NCI-H524 (cell line): ENCODE measurements at places on chromosomes 7 and 10.
A peak's percentile ranks its signal among the peaks of the same experiment; 100 is the strongest.

GRCh38 chr7:81469869-81470723 is 299.8 kb downstream of the HGF start:
- peak; percentile 67 for DNase-seq

DNA sequence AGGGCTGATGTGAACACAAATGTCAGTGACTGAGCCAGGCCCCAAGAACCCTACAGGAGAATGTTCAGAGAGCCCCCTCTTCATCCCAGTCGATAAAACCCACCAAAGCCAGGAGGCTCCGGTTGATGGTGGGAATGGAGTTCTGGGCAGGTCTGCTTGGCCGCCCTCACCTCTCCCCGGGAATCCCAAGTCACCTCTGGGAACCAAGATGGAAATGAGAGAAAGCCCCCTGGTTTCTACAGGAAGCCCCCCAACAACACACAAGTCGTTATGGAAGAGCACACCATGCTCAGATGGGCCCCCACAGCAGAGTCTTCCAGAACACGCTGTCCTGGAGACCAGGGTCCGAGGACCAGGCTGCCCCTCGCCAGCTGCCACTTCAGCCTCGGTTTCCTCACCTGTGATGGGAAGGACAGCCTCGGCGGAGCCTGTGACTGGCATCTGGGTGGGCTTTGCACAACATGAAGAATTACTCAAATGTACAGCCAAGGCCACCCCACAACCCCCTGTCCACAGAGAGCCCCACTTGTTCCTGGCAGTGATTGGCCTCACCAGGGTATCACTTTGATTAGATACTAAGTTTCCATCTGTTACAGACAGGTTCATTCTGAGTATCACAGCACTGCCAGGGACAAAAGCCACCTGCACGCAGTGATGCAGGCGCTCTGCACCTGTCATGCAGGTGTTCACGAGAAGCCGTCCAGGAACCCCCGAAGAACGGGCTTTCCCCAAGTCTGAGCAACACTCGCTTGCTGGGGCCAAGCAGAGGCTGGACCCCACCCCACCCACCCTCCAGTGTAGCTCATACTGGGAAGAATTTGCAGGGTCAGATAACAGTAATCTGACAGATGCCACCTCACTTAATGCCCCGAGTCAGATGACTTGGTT is 57.6 kb downstream of the MKI67 start:
- DNase-seq = peak; percentile 23

DNA sequence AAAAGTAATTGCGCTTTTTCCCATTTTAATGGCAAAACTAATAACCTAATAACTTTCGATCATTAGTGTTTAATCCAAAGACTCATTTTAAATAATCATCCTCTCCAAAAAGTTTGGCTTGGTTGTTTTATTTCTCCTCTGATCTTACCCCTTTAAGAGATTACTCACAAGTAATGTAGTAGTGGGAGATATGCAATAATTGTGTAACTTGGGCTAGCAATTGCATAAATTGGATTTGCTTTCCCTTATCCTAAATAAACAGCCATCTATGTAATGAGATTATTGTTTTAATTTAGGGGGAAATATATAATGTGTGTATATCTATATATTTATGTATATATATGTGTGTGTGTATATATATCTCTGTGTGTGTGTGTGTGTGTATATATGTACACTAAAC is 82.5 kb downstream of the RNLS start:
- DNase-seq = no peak

DNA sequence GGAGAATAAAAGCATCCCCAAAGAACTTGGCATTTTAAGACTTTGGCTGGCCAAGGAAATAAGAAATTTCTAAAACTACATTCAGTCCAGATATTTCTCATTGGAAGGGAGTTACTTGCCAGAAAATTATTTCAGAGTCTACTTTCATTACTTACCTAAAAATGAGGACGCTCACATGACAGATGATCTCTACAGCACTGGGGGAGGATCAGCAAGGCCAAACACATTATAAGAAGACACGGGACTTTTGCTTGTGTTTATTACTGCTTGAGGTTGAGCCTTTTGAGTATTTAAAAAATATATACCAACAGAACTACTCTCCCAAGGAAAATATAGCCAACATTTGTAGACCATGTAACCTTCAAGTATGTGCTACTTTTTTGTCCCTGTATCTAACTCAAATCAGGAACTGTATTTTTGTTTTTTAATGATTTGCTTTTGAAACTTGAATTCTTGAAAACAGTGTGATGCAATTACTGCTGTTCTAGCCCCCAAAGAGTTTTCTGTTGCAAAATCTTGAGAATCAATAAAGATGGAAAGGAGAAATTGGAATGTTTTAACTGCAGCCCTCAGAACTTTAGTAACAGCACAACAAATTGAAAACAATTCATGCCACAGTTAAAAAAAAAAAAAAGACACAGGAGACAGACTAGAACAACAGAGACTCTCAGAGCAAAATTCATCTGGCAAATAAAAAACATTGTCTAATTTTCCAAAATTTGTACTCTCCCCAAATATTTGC is 128.1 kb downstream of the ZNF438 start:
- no peak for DNase-seq

DNA sequence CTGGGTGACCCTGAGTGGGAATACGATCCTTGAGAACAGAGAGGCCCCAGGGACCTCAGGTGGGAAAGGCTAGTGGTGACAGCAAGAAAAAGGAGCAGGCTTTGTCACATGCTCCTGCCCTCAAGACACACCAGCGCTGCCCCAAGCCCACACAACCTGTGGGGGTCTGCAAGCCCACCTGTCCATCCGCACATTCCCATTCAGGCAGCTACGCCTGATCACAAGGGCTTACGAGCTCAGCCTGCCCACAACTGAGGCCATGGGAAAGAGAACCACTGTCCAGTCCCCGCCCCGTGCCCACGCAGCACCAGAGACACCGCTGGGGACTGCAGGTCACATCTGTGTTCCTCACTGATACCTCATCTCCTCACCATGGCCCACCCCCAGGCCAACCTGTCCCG is 26.7 kb downstream of the EBF3 start:
- DNase-seq = no peak

DNA sequence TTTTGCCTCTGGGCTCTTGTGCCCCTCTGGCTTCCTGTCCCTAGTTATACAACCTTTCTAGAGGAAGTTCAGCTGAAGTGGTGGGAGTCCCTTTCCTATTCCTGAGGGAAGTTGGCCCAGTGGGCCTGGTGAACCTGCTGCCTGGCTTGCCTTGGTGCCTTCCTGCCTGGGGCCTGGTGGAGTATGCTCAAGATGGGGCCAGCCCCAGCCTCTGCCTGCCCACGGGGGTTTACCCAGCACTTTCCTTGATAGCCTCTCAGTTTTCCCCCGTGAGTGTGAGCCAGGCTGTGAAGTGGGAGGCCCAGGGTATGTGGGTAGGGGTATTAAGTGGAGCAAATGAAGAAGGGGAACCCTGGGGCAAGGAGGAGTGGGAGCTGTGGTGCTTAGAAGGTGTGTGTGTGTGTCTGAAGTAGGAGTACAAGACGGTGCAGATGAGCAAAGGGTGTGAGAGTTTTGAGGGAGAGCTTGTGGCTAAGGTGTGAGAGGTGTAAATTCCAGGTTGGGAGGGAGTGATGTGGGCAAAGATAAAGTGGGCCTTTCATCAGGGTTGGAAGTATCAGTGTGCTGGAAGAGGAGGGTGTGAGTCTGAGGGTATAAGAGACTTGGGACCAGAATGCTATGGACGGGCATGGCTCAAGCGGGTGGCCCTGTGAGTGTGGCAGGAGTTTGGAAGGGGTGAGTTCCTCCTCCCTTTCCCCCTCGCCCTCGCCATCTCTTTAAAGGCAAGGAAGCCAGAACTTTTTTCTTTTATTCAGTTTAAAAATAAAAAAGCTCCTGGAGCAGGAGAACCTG is 10.9 kb upstream of the PAX2 start:
- DNase-seq = no peak

GRCh38 chr10:2878818-2879217 is 188.5 kb upstream of the PFKP start:
- no peak for DNase-seq

- peak; percentile 83 for DNase-seq
Measured at GRCh38 chr7:151428378-151429236, 11.3 kb downstream of the CRYGN start.
